Hepatocyte (in vitro differentiated cells): ENCODE measurements at places on chromosomes 16 and 17. TPM values are rescaled to one million over a fixed set of nuclear protein-coding genes. Genes with fewer than 3 reads are reported as not detected.
A peak's percentile ranks its signal among the peaks of the same experiment; 100 is the strongest.

DNA sequence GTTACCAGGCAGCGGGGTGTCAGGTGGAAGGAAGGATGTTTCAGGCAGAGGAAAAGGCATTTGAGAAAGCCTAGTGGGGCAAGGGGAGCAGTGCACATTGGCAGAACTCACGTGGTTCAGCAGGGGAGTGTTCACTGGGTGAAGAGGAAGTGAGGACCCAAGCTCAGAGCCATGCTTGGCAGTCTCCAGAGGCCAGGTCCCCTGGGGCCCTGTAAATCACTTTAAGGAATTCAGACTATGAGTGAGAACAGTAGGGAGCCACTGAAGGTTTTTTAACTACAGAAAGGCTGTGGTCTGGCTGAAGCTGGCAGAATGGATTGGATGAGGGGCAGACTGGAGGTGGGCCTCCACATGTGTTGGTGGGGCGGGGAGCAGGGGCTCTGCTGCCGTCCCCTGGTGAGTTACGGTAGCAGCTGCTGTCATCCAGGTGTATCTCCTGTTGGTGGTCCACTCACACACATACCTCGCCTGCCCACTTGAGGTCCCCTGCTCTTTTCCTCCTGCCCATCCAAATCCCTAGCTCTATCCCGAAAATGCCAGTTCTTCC is 5.1 kb downstream of the CLEC16A start:
- DNase-seq: no peak

GRCh38 chr17:75109046-75109406 is 743 bp upstream of the ARMC7 start:
- DNase-seq: no peak

The CDRT4 gene
- 2.7 and 10.4 TPM in 2 replicates for total RNA-seq

The HOXB1 gene
- total RNA-seq: not detected in 2 replicates

The ADAP2 gene
- total RNA-seq: 1.2 and 1.5 TPM in 2 replicates

DNA sequence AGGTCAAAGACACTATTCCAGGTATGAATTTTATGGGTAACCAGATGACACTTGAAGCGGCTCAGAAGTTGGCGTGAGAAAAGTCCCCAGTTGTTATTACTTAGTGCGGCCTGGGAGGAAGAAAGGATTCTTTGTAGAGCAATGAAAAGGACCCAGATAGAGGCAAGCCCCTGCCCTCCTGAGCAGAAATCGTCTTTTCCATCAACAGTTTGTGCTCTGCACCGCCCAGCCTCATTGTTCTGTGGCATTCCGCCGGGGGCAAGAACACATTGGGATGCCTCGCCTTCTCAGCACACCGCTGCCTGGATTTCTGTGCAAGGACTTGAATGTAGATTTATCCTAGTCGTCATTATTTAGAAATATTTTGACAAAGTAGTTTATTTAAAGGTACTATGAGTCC is 32.7 kb upstream of the CRHR1 start:
- no peak for DNase-seq

DNA sequence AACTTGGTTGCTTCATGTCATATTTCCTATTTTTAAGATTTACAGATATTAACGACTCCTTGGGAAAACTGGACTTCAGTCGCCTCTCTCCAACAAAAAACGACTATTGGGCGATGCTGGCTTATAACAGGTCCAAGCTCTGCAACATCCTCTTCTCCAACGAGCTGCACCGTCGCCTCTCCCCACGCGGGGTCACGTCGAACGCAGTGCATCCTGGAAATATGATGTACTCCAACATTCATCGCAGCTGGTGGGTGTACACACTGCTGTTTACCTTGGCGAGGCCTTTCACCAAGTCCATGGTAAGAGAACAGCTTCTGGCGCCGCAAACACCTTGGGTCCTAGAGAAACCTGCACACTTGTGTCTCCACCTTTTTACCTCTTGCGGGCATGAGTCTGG is 333.0 kb downstream of the WWOX start:
- DNase-seq: no peak

DNA sequence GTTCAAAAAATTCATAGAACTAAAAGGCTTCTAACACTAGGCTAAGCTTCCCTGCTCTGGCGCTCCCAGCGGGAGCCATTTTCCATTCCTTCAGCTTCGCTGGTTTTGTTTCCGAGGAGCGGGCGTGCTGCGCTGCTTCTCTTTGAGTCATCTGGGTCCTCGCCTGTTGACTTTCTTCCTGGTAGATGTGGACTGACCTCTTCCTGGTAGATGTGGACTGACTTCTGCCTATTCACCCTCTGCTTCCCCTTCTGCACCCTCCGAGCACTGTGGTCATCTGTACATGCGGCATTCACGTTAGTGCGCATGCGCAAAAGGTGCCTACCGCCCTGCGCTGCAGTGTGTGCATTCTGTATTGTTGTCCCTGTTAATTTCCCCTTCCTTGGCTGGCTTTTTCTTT is 40.8 kb upstream of the SEC14L1 start:
- DNase-seq: no peak

The GDPD3 gene
- total RNA-seq: 0.67 TPM in 1 of 2 replicates, not detected in the other

The LRRC75A gene
- total RNA-seq: 15.0 and 18.0 TPM in 2 replicates

The ADCY7 gene
- 3.9 and 6.9 TPM in 2 replicates for total RNA-seq

The NOD2 gene
- total RNA-seq: 0.12 and 0.13 TPM in 2 replicates

The SMPD3 gene
- 6.3 and 8.4 TPM in 2 replicates for total RNA-seq

GRCh38 chr16:68263559-68264127 is 683 bp upstream of the SLC7A6 start:
- no peak for DNase-seq

GRCh38 chr16:3528406-3528805 is 27.6 kb downstream of the CLUAP1 start:
- no peak for DNase-seq

The AGRP gene
- total RNA-seq: 1.9 TPM in 1 of 2 replicates, not detected in the other

GRCh38 chr16:19680881-19681340 is 37.1 kb downstream of the KNOP1 start:
- no peak for DNase-seq

The SLC38A7 gene
- total RNA-seq: 22.3 and 36.7 TPM in 2 replicates

The CMTM2 gene
- total RNA-seq: not detected in 2 replicates

GRCh38 chr17:7570351-7570750 is 8.6 kb downstream of the SENP3 start:
- DNase-seq: peak; percentile 1

DNA sequence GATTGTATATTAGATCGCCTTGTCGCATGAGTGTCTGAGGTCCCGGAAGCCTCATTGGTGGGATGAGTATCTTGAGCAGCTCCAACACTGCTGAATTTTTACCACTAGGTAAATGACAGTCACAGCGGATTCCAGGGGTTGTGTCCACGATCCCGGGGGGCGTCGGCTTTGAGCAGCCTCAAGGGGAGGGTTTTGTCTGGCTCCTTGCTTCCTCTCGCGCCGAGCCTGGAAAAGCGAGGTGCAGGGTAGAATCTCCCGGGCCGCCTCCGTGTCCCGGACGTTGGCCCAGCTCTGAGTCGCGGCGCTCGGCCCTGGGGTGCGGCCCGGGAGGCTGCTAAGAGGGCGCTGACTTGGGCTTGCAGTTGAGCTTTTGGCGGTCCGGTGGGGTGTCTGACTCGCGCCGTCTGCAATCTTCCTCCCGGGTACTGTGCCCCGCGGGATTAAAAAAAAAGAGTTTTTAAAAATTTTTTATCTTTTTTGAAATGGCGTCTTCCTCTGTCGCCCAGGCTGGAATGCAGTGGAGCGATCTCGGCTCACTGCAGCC is 4.5 kb downstream of the OR1F1 start:
- no peak for DNase-seq

DNA sequence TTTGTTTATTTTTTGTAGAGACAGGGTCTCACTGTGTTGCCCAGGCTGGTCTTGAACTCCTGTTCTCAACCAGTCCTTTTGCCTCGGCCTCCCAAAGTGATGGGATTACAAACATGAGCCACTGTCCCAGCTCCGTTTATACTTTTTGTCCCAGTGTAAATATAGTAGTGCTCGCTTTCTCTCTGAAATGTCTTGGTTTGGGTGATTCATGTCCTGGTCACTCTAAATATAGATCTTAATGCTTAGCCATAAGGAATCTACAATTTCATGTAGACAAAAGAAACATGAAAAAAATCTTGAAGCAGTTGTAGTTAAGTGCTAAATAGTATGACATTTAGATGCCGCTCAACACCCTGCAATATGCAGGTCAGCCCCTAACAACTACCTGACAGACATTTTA is 126.9 kb downstream of the KATNIP start:
- no peak for DNase-seq

DNA sequence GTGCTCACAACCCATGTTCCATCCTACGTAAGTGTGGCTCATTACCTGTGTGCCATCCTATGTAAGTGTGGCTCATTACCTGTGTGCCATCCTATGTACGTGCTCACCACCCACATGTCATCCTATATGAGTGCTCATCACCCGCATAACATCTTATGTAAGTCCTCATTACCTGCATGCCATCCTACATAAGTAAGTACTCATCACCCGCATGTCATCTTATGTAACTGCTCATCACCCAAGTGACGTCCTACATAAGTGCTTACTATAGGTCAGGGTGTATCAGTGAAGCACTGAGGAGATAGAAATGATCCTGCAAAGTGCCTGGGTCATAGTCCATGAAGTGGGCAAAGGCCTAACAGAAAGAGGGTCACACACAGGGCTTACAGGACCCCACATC is 93.1 kb downstream of the AXIN2 start:
- DNase-seq: no peak

DNA sequence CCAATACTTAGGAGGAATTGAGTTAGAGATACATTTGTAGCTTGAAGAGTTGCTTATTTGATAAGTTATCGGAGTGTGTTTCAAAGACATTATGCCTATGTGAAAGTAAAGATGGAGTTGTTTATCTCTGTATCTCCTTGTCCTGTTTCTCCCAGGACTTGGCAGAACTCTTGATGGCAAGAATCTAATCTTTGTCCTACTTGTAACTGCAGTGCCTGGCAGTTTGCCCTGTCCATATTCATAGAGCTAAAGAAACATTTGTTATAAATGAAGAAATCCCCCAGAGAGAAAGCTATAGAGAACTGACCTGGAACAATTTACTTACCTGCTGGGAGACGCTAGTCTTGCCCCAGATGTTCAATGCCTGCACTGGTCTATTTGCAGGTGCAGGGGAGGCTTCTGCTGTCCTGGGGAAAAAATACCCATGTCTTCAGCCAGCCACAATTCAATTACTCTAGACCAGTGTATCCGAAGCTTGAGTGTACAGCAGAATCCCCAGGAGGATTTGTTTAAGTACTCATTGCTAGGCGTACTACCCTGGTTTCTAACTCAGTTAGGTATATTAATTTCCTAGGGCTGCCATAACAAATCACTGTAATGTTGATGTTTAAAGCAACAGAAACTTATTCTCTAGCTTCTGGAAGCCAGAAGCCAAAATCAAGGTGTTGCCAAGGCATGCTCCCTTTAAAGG is 410.0 kb upstream of the HSBP1 start:
- no peak for DNase-seq

DNA sequence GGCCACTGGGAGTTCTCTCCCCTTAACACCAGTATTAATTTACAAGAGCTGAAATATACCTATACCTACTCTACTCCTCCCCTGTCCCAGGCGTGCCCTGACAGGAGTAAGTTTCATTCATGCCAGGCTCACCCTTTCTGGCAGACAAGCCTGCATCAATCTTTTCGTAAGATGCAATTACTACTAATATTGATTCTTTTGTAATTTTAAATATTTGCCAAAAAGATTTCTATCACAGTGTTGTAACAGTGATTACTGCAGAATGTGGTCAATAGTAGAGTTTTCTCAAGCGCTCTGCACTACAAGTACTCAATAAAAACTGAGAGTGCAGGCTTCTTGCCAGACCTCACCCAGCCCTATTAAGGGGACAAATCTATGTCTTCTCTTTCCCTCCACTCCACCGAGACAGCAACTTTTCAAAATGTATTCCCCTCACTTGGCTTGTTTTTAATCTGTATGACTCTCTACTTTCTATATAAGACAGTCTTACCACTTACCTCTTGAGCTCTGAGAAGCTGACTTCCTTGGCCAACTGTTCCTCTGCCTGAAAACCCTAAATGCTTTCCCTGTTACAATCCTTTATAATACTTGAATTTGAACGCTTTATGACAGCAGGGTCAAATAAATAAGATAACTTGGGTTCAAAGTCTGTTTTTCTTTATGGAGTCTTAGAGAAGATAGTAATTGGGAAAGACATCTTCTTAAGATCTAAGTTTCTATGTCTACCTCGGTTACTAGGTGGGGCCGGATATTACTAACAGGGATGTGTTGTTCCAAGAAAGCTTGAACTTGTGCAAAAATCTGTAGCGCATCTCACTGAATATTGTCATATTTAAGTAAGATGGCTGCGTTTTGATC is at the start of gene TMIGD1:
Gene TMIGD1, minus strand, starts transcription at position 555 of the 858 bp plus-strand sequence. CDS start 1,924 bp downstream, outside the sequence.
- no peak for DNase-seq

The MMP25 gene
- 0.60 TPM in 1 of 2 replicates, not detected in the other for total RNA-seq

The AXIN1 gene
- total RNA-seq: 22.5 and 27.2 TPM in 2 replicates

DNA sequence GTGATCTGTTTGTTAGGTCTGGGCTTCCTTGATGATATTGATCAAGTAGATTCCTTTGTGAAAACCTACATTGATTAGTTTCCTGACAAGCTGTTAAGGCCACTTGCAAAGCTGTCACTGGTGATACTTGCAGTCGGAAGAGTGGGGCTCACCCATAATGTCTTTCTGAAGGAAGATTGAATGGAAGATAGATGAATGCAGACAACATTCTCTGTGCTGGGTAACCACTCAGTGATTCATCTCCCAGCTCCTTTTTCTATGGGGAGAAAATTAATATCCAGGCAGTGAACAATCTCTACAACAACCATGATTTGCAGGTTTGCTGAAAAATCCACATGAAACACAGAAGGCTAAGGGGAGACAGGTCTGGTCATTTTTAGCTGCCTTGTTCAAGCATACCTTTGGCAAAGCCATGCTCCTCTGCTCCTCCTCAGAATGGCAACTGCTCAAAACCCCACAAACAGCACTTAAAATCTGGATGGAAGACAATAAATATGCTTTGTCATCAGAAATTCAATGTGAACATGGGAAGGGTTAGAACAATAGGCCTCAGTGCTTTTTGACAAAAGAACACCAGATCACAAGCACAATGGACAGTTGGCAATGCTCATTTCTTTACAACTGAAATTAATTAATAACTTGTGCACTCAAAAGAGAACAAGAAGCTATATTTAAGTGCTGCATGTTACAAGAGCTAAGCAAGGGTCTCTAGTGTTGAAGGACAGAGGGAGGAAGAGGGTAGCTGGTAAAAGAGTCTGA is 495.4 kb downstream of the TOX3 start:
- DNase-seq: no peak

The RASL10B gene
- 7.4 and 7.6 TPM in 2 replicates for total RNA-seq

DNA sequence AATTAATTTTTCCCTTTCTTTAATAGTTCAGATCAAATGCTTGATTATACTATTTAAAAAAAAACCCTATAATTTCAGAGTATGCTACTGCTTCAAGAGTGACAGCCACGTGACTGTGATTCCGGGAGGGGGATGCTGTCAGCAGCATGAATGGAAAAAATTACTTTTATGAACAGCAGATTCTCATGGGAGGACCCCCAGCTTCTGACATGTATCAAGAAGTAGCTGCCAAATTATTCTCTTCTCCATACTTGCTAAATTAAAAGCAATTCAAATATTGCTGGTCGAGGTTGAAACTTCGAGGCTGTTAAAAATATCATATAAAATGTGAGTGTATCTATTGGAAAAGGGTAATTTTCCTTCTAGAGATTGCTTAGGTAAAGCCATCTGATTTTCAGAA is 95.0 kb downstream of the HS3ST4 start:
- no peak for DNase-seq
